Activated CD4-positive, CD25-positive, alpha-beta regulatory T cell treated with anti-CD3 and anti-CD28 coated beads, Interleukin-2, amount 50 U/mL, for 24 hours (primary cell): ENCODE measurements at places on chromosomes 2 and 18.

DNA sequence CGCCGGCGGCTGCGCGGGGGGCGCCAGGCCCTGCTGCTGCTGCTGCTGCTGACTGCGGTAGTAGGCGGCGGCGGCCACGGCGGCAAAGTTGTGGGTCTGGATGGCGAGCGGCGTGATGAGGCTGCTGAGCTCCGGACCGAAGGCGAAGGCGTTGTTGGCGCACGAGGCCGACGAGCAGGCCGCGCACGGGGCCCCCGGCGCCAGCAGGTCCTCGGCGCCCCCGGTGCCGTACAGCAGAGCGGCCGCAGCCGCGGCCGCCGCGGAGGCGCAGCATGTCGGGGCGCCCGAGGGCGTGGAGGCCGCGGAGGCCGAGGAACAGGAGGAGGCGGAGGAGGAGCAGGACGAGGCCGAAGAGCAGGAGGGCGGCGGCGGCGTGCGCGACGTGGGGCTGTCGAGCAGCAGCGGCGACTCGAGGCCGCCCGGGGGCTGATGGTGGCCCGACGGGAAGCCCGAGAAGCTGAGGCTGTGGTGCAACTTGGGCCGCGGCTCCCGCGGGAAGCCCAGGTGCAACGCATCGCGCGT is 1.8 kb downstream of the ZFP36L2 start:
- no peak for ATAC-seq

GRCh38 chr2:132789066-132789465 is 119.1 kb upstream of the LYPD1 start:
- no peak for ATAC-seq

- ATAC-seq, result peak; percentile 76
Measured at GRCh38 chr18:79405781-79406575, 10.2 kb downstream of the NFATC1 start.

DNA sequence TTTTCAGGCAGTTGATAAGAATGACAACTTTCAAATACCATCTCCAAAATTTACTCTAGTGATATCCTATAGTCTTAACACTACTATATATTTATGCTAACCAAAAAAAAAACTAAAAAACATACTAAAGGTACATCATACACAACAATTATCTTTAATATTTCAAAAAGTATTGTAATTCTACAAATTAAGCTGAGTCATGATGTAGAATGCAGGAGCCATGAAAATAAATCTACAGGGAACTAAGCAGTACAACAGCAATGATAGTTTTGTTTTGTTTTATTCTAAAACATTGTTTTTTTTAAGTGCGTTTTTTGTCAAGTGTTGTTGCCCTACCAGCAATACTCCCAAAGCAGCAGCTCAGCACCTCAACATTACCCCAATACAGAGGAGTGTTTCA is 314.3 kb downstream of the FSIP2 start:
- ATAC-seq, result no peak

- ATAC-seq, result no peak
Measured at GRCh38 chr2:207676827-207677354, 34.5 kb upstream of the CCNYL1 start.

DNA sequence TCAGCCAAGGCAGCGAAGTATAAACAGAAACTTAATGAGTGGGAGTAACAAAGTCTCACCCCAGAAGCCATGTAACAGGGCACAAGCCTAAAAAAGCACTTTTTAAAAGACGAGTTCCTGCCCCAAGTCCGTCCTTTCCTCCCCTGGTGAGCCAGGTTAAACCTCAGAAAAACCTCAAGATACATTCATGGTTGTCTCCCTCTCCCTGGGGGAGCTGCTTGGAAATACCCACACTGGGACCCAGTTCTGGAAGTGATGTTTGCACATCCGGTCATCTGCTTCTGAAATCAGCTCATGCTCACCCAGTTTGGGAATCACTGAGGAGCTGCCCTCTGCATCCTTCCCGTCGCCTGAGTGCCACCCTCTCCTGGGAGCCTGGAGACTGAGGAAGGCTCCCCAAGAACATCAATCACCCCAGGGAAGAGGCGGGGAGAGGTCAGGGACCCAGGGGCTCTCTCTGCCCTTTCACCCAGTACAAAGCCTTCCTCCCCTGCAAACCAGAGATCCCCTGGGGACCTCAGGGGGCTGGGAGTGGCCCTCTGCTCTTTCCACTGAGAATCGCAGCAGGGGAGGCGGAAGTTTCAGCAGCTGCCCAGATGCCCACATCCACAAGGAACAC is 150.6 kb upstream of the AGAP1 start:
- no peak for ATAC-seq

DNA sequence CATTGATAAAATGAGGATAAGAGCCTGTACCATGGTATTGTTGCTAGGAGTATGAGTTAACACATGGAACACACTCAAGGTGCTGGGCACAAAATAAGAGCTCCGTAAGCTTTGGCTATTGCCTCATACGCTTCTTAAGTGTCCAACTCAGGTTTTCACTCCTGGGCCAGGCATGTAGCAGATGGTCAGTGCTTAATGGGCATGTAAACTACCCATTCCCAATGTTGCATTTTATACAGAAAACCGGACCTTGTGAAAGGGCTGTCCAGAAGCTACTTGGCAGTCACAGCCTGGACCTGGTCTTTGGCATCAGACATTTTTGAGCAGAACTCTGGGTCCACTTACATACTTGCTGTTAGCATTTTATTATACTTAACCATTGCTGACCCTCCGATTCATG is 26.9 kb downstream of the MGAT5 start:
- no peak for ATAC-seq

DNA sequence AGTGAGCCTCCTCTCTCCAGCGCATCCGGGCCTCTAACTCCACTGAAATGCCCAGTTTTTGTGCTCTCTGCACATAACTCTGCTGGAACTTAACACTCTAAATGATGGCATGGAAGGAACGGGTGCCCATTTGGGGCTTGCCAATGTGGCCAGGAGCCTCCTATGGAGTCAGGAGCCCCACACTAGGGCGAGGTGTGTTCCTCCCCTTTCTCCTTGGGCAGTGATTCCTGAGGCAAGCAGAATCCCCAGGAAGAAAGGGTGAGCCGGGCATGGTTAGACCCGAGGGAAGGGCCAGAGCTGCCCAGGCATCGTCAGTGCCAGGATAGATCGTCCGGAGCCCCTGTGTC is 63.0 kb downstream of the DDX1 start:
- ATAC-seq, result no peak

DNA sequence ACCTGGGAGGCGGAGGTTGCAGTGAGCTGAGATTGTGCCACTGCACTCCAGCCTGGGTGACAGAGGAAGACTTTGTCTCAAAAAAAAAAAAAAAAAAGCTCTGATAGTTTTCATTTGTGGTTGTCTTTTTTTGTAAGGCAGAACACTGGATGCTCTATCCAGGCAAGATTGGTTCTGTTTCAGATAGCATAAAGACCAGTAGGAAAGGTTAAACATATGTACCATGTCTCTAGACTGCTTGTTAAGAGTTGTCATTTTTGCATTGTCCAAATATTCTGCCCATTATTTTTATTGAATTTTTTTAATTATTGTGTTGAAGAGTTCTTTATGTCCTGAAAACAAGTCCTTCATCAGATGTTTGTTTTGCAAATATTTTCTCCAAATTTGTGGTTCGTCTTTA is 60.0 kb downstream of the NCOA1 start:
- ATAC-seq, result no peak

- no peak for ATAC-seq
Measured at GRCh38 chr18:63539904-63540510, 2.2 kb upstream of the SERPINB12 start.

- ATAC-seq, result no peak
Measured at GRCh38 chr2:128420131-128420530, 101.5 kb upstream of the HS6ST1 start.

DNA sequence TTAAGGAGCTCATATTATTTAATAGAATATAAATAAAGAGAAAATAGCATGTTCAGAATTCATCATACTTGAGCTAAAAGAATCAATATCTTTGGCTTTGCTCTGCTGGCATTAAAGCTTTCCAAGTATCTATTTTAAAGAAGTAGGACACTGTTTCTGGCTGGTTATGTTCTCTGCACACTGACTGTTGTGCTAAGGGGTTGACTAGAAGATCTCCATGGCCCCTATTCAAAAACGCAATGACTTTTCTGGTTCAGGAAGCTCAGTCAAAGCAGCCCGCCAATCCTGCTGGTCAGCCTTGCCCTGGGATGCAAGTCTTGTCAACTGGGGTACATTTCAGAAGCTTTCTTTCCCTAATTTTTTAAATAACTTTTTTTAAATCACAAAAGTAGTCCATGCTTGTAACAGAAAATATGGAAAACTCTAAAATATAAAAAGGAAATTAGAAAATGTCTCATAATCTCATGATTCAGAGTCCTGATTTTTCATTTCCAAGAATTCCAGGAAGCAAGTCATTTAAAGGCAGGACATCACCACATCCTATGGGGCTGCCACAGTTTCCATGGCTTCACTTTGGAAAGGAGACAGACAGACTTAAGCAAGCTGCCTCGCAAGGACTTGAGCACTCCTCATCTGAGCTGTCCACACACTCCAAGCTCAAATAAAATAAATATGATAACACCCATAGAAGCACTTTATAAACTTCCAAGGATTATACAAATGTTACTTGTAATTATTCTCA is 195.1 kb downstream of the TXNL1 start:
- ATAC-seq, result no peak

- no peak for ATAC-seq
Measured at GRCh38 chr18:46294318-46294717, 190.1 kb downstream of the HAUS1 start.

- ATAC-seq, result no peak
Measured at GRCh38 chr18:33826151-33826550, 248.1 kb downstream of the ASXL3 start.

- peak; percentile 82 for ATAC-seq
Measured at GRCh38 chr2:153478289-153479261, at the start of gene RPRM. TSS of gene RPRM (minus strand) at chr2:153478762. CDS start at chr2:153478565, 197 bp downstream.

DNA sequence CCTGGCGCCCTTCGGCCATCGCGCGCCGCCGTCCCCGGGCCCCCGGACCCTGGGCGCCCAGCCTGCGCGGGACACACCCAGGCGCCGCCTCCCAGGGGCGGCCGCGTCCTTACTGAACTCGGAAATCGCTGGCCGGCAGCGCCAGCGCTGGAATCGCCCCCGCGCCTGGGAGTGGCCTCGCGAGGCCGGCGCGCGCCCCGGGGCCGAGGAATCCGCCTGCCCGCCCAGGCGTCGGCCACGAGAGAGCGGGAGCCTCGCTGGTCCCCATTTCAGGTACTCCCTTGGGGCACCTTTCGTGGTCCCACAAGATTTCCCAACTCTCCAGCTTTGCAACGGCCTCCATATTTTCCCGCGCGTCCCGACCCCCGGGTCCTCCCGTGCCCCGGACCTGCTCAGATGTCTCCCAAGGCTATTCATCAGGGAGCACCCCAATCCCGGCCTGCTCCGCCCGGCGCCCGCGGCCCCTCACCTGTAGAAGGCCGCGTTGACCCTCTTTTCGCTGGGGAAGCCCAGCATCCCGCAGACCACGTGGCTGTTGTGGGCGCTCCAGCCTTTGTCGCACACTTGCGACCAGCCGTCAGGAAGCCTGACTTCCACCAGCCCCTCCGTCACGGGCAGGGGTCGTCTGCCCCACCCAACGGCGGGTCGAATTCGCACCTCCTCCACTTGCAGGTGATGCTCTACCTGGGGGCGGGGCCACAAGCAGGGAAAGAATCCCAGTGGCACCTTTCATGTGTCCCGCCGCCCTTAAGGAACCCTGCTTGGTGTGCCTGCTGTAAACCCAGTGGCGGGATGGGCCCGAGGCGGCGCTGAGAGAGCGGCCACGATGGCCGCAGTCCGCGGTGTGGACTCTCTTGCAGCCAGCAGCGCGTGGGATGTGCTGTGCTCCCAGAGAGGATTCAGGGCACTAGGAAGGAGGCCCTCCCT is 4.6 kb downstream of the LOXL3 start:
- ATAC-seq, result peak; percentile 27

DNA sequence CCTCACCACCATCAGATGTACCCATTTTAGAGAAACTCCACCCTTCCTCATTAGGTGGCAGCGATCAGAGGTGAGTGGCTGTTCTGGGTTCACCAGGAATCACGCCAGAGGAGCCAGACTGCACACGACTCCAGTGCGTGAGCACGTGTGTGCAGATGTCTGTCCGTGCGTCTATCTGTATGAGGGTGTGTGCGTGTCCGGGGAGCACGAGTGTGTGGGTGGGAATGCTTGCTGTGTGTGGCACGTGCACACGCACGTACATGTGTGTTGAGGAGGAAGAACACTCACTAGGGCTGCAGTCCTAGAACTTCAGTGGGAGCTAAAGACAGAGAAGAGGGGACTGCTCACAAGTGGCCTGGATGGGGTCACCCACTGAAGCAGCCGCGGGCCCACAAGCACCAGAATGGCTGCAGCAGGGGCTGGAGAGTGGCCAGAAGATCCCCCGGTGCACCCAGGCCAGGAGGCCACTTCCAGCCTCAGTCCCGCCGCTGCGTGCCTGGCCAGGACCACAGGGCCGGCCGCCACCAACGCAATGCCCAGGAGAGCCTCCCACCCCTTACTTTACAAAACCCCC is 13.9 kb downstream of the HDAC4 start:
- no peak for ATAC-seq

GRCh38 chr2:147923846-147924245 is 79.0 kb downstream of the ACVR2A start:
- ATAC-seq, result no peak

GRCh38 chr18:35730691-35731370 is 149.3 kb downstream of the GALNT1 start:
- ATAC-seq, result no peak

DNA sequence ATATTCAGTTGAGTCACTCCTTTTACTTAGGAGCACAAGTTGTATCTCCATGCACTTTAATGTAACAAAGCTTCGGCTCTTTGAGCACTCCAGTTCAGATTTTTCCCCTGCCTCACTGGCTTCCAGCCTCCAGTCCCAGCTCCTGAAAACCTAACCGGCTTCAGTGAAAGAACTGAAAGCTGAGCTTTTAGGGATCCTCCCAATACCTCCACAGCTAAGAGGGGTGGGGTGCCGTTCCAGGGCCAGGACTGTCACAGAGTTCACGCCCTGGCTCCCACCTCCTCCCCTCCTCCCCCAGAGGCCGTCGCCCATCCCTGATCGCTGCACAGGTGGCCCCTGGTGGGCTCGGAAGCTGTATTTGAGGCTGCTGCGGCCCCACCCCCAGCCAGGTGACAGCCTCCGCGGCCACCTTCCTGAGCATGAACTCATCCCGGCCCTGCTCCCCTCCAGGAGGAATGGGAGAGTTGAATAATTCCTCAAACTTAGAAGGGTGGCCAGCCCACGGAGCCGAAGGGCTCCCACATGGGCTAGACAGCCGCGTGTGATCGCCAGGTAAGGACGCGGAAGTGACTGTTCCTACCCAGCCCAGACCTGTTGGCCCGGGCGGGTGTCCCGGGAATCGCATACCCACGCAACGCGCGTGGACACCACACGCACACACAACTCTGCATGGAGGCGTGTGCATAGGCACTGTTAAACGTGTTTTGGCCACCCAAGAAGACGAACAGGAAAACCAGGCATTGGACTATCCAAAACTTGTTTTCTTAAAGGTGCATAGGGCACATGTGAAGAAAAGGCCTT is 1.8 kb downstream of the MYO5B start:
- ATAC-seq, result no peak

GRCh38 chr18:52995875-52996274 is 655.9 kb downstream of the DCC start:
- no peak for ATAC-seq

GRCh38 chr2:186949726-186950256 is 100.8 kb upstream of the ZSWIM2 start:
- ATAC-seq, result no peak

GRCh38 chr2:160465002-160465401 is 28.6 kb downstream of the RBMS1 start:
- ATAC-seq, result no peak

GRCh38 chr2:161133366-161133765 is 26.9 kb upstream of the TANK start:
- ATAC-seq, result no peak

- no peak for ATAC-seq
Measured at GRCh38 chr2:183416753-183417152, 292.5 kb downstream of the NUP35 start.
